ENCODE measurements at places on chromosomes 7 and 10. TPM values are rescaled to one million over a fixed set of nuclear protein-coding genes. Genes with fewer than 3 reads are reported as not detected.

Gene FLNC
- 517 TPM for total RNA-seq

Gene PSD
- 0.66 TPM for total RNA-seq

Gene ARHGAP22
- 75.4 TPM for total RNA-seq

Gene LIPN
- not detected for total RNA-seq

Gene GTF2IRD1
- 27.4 TPM for total RNA-seq

Gene PDE6C
- not detected for total RNA-seq

Gene GRID2IP
- not detected for total RNA-seq

Gene GBX1
- not detected for total RNA-seq

Gene SLC13A1
- total RNA-seq: not detected

Gene PDE1C
- 0.31 TPM for total RNA-seq

Gene AGBL3
- 1.2 TPM for total RNA-seq

Gene CALD1
- 1,058 TPM for total RNA-seq

Gene PLPP4
- 24.3 TPM for total RNA-seq

Gene CDH23
- total RNA-seq: not detected

Gene LIPK
- not detected for total RNA-seq

Gene DNAJC2
- 25.1 TPM for total RNA-seq

Gene DNAJC30
- 17.9 TPM for total RNA-seq

Gene HKDC1
- not detected for total RNA-seq

Gene PRSS37
- not detected for total RNA-seq

Gene CPXM2
- not detected for total RNA-seq

Gene GRM3
- total RNA-seq: not detected

Gene IGFBP1
- total RNA-seq: not detected

Gene GIMAP2
- not detected for total RNA-seq

Gene CRPPA
- total RNA-seq: 2.6 TPM

Gene CNNM1
- 4.4 TPM for total RNA-seq

Gene ZNF117
- 1.6 TPM for total RNA-seq

Gene ACBD7
- 0.97 TPM for total RNA-seq

Gene SCART1
- 1.2 TPM for total RNA-seq

Gene CSTF2T
- 12.1 TPM for total RNA-seq

Gene UTF1
- total RNA-seq: not detected

Gene FHIP2A
- 38.8 TPM for total RNA-seq

Gene LZTS2
- total RNA-seq: 75.6 TPM

Gene LRIT1
- not detected for total RNA-seq

Gene SEMA3D
- total RNA-seq: 20.5 TPM

Gene ZP3
- total RNA-seq: 16.2 TPM

Gene HOGA1
- 0.52 TPM for total RNA-seq

Gene SPDYE11
- not detected for total RNA-seq

Gene SLC16A9
- total RNA-seq: not detected

Gene MACROH2A2
- not detected for total RNA-seq

Gene NEUROG3
- not detected for total RNA-seq

Gene HEPACAM2
- total RNA-seq: not detected

Gene EPO
- total RNA-seq: not detected

Gene ASAH2
- 3.1 TPM for total RNA-seq

Gene TMEM270
- not detected for total RNA-seq

Measured in HFFc6 (cell line).